ENCODE measurements at places on chromosomes 6 and 20. TPM values are rescaled to one million over a fixed set of nuclear protein-coding genes. Genes with fewer than 3 reads are reported as not detected.
A peak's percentile ranks its signal among the peaks of the same experiment; 100 is the strongest.

DNA sequence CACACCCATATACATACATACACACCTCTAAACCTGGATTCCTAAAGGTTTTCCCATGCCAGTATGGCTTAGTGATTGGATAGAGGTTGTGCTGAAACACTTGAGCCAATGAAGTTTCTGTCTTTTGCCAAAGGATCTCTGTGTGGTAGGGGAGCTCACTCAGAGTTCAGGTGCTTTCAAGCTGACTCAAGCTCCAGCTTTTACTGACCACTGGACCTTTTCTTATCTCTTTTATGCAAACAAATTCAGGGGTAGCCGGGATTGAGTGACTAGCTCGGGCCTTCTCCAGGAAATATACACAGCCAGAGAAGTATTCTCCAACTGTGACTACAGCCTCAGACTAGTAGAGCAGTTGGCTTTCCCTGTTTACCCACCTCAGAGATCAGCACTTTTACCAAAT, 21.5 kb upstream of the DSE start:
- H3K4me3 ChIP-seq, result no peak overlapping the region
- no peak overlapping the region for H3K27ac ChIP-seq
- no peaks in the 10 kb centered on the region for H3K27me3 ChIP-seq
- H3K36me3 ChIP-seq, result no peaks in the 10 kb centered on the region
- H3K4me1 ChIP-seq, result no peaks in the 10 kb centered on the region
- DNase-seq, result no peak

DNA sequence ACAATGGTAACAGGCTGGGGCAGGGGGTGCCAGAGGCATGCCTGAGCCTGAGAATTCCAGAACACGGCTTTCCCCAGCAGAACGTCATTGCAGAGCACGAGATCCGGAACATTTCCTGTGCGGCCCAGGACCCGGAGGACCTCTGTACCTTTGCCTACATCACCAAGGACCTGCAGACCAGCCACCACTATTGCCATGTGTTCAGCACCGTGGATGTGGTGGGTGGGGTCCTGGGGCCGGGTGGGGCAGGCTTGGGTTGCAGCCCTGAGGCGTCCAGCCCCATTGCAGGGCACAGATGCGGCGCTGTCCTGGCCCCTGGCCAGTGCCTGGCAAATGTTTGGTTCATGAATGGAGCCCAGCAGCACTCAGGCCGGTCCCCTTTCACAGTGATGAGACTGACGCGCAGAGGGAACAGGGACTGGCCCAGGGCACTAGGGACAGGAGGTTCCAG, 57.1 kb downstream of the TCP11 start:
- no peak overlapping the region for H3K27ac ChIP-seq
- DNase-seq, result no peak
- H3K27me3 ChIP-seq, result no peaks in the 10 kb centered on the region
- H3K4me3 ChIP-seq, result no peak overlapping the region

- no peaks in the 10 kb centered on the region for H3K27me3 ChIP-seq
- no peaks in the 10 kb centered on the region for H3K4me1 ChIP-seq
- peaks cover 2% of the 10 kb centered on the region for H3K36me3 ChIP-seq
- no peak overlapping the region for H3K27ac ChIP-seq
Observed at GRCh38 chr6:100968949-100969348, 87.8 kb upstream of the ASCC3 start.

- H3K27ac ChIP-seq, result no peak overlapping the region
- no peak overlapping the region for H3K4me3 ChIP-seq
- no peaks in the 10 kb centered on the region for H3K4me1 ChIP-seq
- peaks cover 1% of the 10 kb centered on the region for H3K36me3 ChIP-seq
- H3K27me3 ChIP-seq, result no peaks in the 10 kb centered on the region
Observed at GRCh38 chr6:102300350-102300749, 906.8 kb downstream of the GRIK2 start.

DNA sequence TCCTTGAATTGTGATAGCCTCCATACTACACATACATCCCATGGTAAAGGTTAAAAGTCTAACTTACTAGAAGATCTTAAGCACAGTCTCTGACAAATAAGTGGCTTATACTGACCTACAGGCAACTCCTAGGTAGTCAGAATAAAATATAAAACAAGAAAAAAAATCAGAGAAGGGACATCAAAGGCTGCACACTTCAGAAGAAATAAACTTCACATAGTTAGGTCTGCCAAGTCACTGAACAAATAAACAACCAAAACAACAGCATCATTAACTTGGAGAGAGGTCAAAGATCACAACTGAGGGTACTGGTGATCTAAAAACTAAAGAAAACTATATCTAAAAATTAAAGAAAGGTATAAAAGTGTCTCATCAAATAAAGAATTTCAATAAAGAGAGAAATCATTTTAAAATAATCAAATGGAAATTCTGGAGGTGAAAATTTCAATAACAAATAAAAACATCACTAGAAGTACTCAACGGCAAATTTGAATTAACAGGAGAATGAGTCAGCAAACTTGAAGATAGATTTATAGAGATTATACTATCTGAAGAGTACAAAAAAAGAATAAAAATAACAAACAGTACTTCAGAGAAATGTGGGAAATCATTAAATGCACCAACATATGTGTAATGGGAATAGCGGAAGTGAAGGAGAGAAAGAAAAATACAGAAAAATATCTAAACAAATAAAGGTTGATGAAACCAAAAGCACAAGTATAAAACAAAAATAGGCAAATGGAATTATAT, 88.0 kb upstream of the UST start:
- H3K4me1 ChIP-seq, result no peaks in the 10 kb centered on the region
- no peak for DNase-seq
- H3K27ac ChIP-seq, result peak overlapping the region; percentile 55
- no peak overlapping the region for H3K4me3 ChIP-seq
- H3K27me3 ChIP-seq, result peaks cover 16% of the 10 kb centered on the region

HS3ST5 gene
- total RNA-seq, result not detected

MAP1LC3A gene
- total RNA-seq, result 3.7 TPM

EPB41L1 gene
- total RNA-seq, result 0.51 TPM

Measured in activated T-cell treated with anti-CD3 and anti-CD28 coated beads, Interleukin-2, amount 50 U/mL, for 72 hours (primary cell).